GM19239 (cell line): ENCODE measurements at places on chromosomes 16 and 17.
A peak's percentile ranks its signal among the peaks of the same experiment; 100 is the strongest.

- no peak for DNase-seq
Measured at GRCh38 chr17:47317119-47317518, 6.6 kb upstream of the EFCAB13 start.

DNA sequence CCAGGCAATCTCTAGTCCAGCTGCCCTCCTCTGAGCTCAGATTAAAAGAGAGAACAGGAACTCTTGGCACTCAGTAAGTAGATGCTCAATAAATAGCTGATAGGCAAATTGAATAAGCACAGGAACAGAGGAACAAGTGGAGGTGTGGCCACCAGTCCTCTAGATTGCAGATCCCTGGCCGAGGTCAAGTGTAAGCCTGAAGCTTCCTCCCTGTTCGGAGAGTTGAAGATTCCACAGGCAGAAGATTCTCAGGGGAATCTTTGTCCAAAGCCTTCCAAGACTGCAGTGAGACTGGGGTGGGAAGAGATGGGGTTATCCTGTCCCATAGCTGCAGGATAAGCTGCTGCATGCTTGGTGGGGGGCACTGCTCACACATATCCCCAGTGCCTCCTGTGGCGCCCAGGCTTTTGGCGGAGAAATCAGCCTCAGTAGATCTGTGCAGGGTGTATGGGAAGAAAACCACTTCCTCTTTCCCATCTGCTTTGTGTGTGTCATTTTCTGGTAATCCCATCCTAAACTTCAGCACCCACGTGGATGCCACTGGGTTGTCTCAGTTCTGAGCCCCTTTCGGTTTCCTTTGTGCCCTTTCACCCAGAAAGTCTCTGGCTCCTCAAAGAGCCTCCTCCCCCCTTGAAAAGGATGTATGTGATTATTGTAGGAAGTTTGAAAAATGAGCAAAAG lies 12.1 kb downstream of the CD300A start:
- no peak for DNase-seq

DNA sequence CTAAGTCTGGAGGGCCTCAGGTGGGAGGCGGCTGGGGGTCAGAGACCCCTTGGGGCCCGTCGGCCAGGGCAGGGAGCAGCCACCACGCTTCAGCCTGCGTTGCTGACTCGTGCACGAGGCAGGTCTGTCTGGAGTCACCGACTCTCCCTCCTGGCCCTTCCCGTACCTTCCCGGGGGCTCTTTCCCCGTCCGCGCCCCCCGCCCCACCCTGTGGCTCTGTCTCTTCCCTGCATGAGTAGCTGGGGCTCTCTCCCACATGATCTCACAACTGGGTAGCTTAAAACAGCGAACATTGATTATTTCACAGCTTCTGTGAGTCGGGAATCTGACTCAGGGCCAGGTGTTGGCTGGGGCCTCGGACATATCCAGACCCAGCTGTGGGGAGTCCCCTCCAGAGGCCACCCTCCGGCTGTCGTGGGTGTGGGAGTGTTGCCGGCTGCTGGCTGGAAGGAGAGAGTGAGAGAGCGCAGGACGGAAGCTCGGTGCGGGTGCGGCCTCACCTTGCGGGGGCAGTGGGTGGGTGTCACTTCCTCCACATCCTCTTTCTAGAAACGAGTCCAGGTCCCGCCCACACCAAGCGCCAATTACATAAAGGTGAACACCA lies 17.3 kb downstream of the BAHCC1 start:
- peak; percentile 68 for DNase-seq

GRCh38 chr16:13018026-13018425 lies 116.6 kb downstream of the SHISA9 start:
- no peak for DNase-seq

DNA sequence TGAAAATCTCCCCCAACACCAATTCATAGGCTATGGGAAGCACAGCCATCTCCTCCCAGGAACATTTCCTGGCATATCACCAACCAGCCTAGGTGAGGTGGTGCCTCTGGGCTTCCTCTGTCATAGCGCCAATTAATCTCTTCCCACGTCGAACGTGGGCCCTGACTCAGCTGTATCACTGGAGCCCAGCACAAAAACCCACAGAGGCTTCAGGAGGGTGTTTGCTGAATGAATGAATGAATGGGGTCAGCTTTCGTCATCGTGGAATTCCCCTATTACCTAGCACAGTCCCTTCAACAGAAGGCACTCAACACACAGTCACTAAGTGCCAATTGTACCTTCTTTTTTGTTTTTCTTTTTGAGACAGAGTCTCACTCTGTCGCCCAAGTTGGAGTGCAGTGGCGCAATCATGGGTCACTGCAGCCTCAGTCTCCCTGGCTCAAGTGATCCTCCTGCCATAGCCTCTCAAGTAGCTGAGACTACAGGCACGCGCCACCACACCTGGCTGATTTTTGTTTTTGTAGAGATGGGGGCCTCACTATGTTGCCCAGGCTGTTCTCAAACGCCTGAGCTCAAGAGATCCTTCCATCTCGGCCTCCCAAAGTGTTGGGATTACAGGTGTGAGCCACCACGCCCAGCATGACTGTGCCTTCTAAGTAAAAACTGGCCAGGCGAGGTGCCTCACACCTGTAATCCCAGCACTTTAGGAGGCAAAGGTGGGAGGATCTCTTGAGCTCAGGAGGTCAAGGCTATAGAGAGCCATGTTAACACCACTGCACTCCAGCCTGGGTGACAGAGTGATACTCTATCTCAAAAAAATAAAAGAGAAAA lies 4.1 kb downstream of the ZNF688 start:
- DNase-seq = no peak

DNA sequence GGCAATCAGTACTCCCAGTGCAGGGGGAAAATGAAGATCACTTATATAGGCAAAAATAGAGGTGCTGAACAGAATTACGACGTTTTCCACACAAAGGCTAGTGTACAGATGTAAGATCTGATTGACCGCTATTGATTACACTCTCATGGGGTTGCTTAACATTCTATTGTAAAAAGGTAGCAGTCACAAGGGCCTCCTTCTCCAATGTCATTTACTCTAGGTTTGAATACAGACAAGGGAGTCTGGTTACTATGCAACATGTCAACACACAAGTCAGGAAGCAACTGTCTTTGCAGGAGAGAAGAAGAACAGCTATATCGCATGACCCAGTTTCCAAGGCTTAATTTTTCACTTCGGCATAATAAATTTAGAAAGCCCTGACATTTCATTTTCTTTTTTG lies 7.9 kb downstream of the KRT37 start:
- no peak for DNase-seq

- DNase-seq = no peak
Measured at GRCh38 chr16:85954927-85955519, 56.1 kb downstream of the IRF8 start.

GRCh38 chr16:47395733-47396498 lies 64.9 kb downstream of the ITFG1 start:
- DNase-seq = no peak

GRCh38 chr16:71687861-71688260 lies 36.6 kb downstream of the PHLPP2 start:
- DNase-seq = no peak

DNA sequence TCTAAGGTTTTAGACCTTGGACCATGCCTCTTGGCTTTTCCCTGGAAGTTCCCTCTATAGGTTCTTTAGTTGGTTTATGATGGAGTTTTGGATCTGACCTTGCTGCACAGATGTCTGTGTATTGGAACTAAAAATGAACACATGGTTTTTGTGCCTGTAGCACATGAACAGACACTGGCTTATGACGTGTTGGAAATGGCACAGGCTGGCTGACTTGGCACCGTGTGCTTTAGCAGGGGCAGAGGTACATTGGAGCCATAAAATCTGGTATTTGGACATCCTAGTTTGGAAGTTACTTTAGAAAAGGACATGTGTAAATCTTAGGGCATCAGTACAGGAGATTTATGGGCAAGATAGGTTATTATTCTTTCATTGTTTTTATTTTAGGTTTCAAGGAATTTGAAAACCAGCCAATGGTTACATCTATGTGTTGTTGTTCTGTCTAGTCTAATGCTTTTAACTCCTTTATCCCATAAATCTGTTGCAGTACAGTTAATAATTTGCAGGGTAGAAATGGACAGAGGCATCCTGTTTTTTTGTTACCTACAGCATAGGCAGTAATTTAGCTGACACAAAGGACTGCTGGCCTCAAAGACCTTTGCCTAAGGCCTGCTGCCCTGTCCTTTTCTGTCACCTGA lies 6.0 kb downstream of the SOCS7 start:
- DNase-seq = no peak
